Progenitor cell of endocrine pancreas (in vitro differentiated cells): ENCODE measurements at places on chromosomes 1 and 21. TPM values are rescaled to one million over a fixed set of nuclear protein-coding genes. Genes with fewer than 3 reads are reported as not detected.

GRCh38 chr1:161267321-161267720, 8.8 kb downstream of the PCP4L1 start:
- DNase-seq: no peak

- no peak for DNase-seq
These were observed 9.2 kb upstream of the GALE start for GRCh38 chr1:23809751-23810171.

- DNase-seq: no peak
These were observed 2.6 kb downstream of the NME7 start for GRCh38 chr1:169364948-169365347.

Gene ECM1
- total RNA-seq: 1.9 and 2.1 TPM in 2 replicates

DNA sequence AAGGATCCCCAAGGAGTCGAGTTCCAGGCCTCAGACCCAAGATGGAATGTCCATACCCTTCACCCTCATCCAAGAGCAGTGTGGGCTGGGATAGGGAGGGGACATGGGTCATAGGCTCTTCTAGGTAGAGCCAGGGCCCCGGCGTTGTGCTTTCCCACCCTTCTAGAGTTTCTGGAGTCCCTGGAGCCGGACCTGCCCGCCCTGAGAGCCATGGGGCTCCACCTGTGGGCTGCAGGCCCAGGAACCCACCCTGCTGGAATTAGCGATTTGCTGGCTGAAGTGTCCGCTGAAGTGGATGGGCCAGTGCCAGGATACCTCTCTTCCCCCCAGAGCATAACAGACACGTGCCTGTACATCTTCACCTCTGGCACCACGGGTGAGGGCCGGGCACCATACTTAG, 1.1 kb downstream of the SLC27A3 start:
- DNase-seq: no peak
